AG08395 (cell line): ENCODE measurements at places on chromosomes 5 and 9.

DNA sequence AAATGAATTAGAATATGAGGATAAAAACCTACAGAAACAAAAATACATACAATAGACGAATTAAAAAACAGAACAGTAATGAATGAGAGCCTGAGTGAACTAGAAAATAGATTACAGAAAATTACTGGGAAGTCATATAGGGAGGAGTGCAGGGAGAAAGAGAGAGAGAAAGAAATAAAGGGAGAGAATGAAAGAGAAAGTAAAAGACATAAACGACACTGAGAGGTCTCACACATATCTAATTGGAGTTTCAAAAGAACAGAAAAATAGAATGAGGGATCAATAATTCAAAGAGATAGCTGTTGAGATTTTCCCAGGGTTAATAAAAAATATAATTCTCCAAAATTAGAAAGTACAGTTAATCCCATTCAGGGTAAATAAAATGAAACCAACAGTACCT lies 156.4 kb upstream of the FTMT start:
- DNase-seq = no peak

DNA sequence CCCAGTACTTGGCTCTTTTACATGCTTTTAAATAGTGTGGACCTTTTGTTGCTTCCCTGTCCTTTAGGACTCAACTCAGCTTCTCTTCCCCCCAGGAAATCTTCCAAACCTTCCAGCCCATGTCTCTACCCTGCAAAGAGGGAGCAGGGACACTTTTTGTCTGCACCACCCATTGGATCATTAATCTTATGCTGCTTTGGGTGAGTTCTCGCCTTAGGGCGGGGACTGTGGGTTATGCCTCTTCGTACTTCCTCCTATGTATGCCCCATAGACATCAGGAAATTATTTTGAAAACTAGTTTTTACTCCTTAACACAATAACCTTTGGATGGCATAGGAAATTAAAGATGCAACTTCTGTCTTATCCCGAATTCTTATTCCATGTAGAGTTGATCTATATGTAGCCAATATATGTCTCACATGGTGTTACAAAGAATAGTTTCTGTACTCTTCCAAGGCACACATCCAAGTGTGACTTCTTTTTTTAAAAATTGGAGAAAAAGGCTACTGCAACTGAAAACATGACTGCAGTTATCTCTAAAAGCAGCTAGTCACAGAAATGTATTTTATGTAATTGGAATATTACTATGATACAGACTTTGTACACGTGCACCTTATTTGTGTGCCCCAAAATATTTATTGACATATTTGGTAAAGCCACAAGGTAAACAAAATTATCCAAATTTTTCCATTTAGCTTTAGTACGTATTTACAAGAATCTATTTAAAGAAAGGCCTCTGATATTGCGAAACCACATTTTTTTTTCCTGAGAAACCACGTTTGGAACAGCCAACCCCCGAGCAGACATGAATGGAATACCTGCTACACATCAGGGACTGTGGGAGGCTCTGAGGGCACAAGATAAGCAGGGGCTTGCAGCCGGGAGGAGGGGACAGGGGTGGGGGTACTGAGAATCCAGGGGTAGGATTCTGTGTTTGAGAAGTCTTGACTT lies 133.6 kb downstream of the WDR41 start:
- peak; percentile 62 for DNase-seq

GRCh38 chr9:131273146-131273855 lies 3.0 kb downstream of the FAM78A start:
- DNase-seq = no peak

- DNase-seq = no peak
These were observed 179.9 kb downstream of the PCSK1 start for GRCh38 chr5:96253140-96253539.

- DNase-seq = no peak
These were observed 109.0 kb downstream of the IRX1 start for GRCh38 chr5:3704661-3705060.

GRCh38 chr5:76527685-76528161 lies 95.5 kb downstream of the F2RL2 start:
- no peak for DNase-seq

DNA sequence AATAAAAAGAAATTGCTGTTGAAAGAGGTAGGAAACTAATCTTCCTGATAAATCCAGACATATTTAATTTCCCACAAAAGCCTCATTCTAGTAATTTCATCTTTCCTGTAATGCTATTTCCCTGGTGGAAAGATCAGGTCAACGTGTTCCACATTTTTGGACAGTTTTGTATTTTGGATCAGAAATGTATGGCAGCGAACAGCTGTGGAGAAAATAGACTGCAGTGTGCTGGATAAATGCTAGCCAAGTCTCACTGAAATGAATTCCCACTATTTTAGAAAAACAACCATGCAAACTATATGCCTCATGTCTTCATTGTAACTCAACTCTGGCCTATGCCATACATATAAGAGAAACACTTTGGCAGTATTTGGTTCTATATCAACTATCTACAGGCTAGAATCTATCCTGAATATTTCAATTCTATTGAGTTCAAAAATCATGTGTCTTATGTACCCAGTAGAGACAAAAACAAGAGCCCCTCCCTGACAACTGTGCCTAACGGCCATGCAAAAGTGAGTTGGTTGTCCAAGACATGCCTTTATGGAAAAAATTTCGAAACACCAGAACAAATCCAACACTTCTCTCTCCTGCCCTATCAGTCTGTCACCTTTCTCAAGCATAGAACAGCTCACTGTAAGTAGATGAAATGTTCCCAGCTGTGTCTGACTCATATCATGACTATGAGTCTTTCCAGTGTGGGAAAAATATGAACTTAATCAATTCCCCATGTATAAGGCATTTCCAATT lies 191.3 kb upstream of the NREP start:
- DNase-seq = peak; percentile 78

GRCh38 chr5:111308951-111309350 lies 84.8 kb downstream of the CAMK4 start:
- no peak for DNase-seq

DNA sequence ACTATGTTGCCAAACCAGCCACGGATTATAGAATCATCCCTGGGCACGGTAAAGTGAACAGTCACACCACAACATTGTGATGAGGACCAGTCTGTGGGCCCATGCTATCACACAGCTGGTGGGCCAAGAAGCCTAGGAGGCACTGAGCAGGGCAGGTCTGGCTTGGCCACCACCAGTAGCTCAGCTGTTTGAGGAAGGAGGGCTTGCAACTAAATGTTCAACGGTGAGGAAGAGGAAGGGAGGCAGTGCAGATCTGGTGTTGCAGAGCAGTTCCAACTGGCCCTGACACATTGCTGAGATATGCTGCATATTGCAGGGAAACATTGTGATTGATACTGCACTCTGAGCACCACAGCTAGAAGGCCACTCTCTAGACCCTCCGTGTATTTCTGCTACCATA lies 77.9 kb upstream of the ATG10 start:
- no peak for DNase-seq

DNA sequence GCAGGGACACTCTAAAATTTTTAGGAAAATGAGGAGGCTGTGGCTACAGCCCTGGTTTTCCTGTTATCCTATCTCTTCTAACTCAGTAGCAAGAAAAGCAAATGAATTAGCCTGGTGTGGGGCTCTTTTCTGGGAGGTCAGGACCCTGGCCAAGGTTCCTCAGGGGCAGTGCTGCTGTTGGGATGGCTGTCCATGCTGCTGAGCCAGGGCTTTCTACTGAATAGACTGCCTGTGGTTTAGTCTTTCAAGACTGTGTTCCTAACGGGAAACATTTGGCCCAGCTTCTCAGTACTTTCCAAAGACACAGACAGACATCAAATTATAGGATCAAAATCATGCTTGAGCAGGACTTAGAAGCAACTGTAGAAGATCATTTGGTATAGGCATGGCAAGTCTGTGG lies 18.1 kb downstream of the TNC start:
- no peak for DNase-seq
